Stimulated activated CD8-positive, alpha-beta memory T cell treated with anti-CD3 and anti-CD28 coated beads, Interleukin-12 subunit alpha, Interleukin-12 subunit beta, amount 100 ng/mL, for 4 hours (primary cell): ENCODE measurements at places on chromosomes 1 and 21.

DNA sequence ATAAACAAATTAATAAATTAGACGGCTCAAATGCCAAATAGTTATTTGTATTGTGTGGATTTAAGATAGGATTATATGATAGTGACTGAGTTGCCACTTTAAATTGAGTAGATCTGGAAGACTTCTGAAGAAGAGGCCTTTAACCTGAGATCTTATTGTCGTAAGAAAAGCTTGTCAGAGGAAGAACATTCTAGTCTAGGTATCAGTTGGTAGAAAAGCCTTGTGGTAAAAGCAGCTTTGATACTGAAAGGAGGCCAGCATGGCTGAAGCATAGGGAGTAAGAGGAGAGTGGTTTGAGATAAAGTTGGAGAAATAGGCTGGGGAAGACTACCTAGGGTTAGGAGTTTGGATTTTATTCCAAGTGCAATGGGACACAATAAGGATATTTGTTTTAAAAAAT lies 29.1 kb downstream of the SLC30A7 start:
- no peak for DNase-seq

- no peak for DNase-seq
These were observed 1539.6 kb downstream of the BRINP3 start for GRCh38 chr1:188937965-188938551.

DNA sequence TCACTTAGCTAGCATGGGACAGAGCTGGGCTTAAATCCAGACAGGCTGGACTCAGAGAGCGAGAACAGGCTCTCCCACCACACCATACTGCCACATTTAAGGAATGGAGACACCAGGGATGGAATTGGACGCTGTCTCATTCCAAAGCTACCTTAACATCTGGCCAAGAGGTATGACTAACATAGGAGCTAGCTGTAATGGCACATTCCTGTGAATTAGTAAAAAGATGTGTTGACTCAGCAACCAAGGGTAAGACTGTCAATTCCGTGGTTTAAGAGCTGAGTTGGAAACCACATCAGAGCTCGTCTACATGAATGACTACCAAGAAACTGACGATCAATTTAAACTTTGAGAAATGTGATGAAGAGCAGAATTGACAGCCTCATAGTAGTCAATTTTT lies 8.3 kb upstream of the TNFRSF9 start:
- no peak for DNase-seq

DNA sequence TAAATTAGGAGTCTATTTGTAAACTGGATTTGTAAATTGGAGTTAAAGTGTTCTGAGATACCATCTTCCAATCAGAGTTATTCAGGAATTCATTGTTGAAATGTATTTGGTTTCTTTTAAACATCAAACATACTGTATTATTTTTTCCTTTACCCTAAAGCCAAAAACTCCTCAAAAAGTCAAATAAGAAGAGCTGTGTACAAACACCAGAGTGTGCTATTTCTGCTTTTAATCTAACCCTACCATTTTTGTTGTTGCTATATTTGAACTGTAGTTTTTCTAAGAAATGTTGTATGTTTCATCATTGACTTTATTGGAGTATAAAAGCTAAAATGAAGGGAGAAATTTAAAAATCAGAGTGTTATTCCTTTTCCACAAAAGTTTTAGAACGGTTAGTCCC lies 35.8 kb downstream of the SLC30A7 start:
- DNase-seq, result no peak

- no peak for DNase-seq
These were observed 15.0 kb downstream of the TNFRSF25 start for GRCh38 chr1:6450943-6451373.

DNA sequence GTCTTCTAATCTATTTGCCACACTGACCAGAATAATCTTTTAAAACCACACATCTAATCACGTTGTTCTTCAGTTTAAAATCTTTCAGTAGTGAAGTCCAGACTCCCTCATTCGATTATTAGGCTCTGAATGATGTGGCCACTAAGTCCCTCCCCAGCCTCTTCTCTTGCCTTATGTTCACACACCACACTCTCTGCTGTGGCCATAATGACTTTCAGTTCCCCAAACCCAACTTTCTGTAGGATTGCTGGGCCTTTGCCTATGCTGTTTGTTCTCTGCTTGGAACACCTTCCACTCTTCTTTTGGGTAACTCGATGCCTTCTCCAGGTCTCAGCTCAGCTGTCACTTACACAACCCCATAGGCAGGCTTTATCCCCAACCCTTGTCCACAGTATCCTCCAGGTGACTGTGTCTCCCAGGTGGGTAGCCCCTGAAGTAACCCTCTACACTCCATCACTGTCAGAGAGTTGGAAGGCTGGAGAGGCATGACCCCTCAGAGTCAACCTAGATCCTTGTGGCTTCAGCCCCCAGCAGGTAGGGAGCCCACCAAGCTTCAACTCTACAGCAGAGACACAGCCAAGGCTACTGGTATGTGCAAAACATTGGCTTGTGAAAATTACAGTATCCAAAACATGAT lies 8.4 kb upstream of the SLC37A1 start:
- no peak for DNase-seq

DNA sequence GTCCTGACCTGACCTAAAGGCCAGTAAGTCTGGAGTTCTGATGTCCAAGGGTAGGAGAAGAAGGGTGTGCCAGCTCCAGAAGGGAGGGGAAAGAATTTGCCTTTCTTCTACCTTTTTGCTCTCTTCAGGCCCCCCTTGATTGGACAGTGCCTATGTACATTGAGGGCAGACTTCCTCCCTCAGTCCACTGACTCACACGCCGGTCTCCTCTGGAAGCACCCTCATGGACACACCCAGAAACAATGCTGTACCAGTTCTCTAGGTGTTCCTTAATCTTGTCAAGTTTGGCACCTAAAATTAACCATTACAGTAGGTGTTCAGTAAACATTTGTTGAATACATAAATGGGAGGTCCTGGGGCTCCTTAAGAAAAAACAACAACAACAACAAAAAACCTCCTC lies 51.0 kb upstream of the POU2F1 start:
- DNase-seq, result no peak

- no peak for DNase-seq
These were observed 16.5 kb upstream of the TRAPPC10 start for GRCh38 chr21:43995521-43996105.

GRCh38 chr1:35887508-35887907 lies 4.5 kb downstream of the AGO1 start:
- no peak for DNase-seq

DNA sequence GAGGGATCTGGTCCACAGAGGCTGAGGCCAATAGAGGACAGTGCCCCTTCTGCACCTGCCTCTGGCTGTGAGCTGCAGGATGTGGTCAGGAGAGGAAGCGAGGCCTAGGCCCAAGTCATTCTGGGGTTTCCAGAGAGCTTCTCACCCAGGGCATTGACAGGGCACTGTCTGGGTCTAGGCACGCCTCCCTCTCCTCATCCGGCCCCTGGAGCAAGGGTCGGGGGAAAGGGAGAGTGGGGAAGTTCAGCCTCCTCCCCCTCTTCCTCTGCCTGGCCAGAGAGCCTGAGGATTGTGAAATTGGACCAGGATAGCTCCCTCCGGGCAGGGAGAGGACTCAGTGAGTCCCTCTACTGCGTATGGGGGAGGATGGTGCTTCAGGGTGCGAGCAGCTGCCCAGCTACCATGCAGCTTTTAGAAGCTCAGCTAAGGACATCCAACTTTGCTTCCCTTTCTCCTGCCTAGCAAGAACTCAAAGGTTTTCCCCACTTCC lies 6.3 kb upstream of the INAVA start:
- peak; percentile 54 for DNase-seq
